SK-N-SH (cell line): ENCODE measurements at places on chromosomes 3 and 15.

- no peaks in the 10 kb centered on the region for H3K27me3 ChIP-seq
- DNase-seq, result no peak
- peaks cover 39% of the 10 kb centered on the region; the same call in 1 of the 2 replicates for H3K4me1 ChIP-seq
- no peak overlapping the region for H3K4me3 ChIP-seq
- H3K36me3 ChIP-seq, result no peaks in the 10 kb centered on the region
These were observed 71.5 kb downstream of the FOXP1 start for GRCh38 chr3:71512000-71512399.

DNA sequence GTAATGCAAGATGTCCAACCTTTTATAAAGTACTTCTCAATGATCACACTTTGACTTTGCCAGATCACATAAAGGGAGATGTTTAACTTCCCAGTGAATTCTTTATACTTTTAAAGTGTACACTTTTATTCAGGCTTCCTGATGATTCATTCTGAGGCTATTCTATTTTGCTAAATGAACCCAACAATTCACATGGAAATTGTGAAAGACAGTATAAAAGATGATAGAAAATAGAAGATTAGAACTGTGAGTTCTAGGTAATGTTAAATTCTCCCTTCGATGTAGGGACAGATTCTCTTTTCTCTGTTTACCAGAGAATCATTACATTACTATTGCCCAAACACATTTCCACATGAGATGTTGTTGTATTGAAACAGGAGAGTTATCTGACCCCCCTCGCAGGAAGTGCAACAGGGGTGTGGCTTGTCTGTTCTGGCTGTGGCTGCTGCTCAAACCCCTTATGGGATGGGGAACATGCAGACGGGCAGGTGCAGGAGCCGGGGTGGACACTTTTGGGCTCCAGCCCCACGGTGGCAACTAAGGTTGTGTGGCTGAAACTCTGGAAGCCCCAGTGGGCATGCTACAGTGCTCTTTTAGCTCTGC is 131.3 kb upstream of the LRTM1 start:
- H3K27ac ChIP-seq, result peak overlapping the region; percentile 30
- no peaks in the 10 kb centered on the region for H3K36me3 ChIP-seq
- H3K27me3 ChIP-seq, result no peaks in the 10 kb centered on the region
- DNase-seq, result no peak

GRCh38 chr3:58521917-58522631 is 14.9 kb downstream of the ACOX2 start:
- peaks cover 8% of the 10 kb centered on the region; the same call in 1 of the 2 replicates for H3K4me1 ChIP-seq
- DNase-seq, result no peak

DNA sequence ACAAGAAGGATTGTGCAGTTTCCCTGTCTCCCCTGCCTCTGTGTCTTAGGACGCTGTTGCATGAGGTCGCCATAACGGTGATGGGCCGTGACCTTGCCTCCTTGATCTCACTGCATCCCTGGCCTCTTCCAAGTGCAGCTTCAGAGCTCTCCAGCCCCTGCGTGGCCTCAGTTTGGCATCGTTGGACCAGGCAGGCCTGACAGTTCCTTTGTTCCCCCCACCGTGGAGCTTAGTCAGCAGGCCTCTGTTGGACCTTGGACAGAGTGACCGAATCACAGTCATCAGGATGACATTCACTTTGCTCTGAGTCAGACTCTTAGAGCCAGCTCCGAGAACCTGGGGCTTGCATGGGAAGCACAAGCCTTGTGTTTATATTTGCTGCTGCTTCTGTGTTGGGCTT is 139.4 kb downstream of the OPA1 start:
- no peaks in the 10 kb centered on the region for H3K36me3 ChIP-seq
- no peak overlapping the region for H3K27ac ChIP-seq
- no peaks in the 10 kb centered on the region; the same call in 1 of the 2 replicates for H3K27me3 ChIP-seq
- DNase-seq, result no peak

- no peaks in the 10 kb centered on the region for H3K27me3 ChIP-seq
- H3K4me1 ChIP-seq, result no peaks in the 10 kb centered on the region
- no peaks in the 10 kb centered on the region for H3K36me3 ChIP-seq
- no peak for DNase-seq
- no peak overlapping the region for H3K27ac ChIP-seq
These were observed 435.0 kb downstream of the FOXP1 start for GRCh38 chr3:71148455-71149060.

- DNase-seq, result no peak
- H3K4me1 ChIP-seq, result peaks cover 24% of the 10 kb centered on the region; the same call in 1 of the 2 replicates
- no peak overlapping the region; the same call in 1 of the 2 replicates for H3K27ac ChIP-seq
- H3K36me3 ChIP-seq, result no peaks in the 10 kb centered on the region
- H3K27me3 ChIP-seq, result no peaks in the 10 kb centered on the region
- no peak overlapping the region for H3K4me3 ChIP-seq
These were observed 220.8 kb upstream of the TPRG1 start for GRCh38 chr3:188950832-188951489.

DNA sequence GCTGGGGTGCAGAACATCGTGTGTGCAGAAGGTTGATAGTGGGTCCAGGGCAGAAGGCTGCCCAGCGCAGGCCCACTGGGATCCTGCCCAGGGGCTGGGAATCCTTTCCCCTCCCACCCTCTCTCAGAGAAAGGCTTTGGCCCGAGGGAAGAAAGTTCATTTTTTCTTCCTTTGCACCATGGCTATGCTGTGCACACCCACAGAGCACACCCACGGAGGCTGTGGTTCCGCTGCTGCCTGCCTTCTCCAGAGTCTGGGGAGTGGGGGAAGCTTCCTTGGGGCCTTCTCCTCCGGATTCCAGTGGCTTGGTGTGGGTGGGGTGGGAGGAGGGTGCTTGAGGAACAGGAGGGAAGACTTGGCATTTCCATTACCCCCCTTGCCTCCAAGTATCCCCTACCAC is 7.0 kb upstream of the PRKCD start:
- H3K27me3 ChIP-seq, result no peaks in the 10 kb centered on the region
- H3K4me1 ChIP-seq, result peaks cover 5% of the 10 kb centered on the region; the same call in 1 of the 2 replicates
- H3K36me3 ChIP-seq, result no peaks in the 10 kb centered on the region
- DNase-seq, result no peak
- no peak overlapping the region for H3K4me3 ChIP-seq
- no peak overlapping the region for H3K27ac ChIP-seq

DNA sequence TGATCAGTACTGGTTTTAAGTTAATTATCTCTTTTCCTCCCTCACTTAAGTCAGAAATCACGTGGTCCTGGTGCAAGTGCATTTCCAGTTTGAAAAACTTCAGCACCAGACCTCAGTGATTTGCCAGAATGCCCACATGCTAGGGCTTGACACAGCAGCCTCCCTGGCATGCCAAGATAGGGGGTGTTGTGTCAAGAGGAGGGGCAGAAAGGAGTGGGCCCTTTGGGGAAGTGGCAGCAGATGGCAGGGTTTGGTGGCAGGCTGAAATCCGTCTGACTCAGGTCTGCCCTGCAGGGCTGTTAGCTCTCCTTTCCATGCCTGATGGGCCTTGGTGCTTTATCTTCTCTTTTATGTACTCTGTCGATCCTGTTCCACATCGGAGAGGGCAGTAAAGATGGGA is 23.4 kb downstream of the PXK start:
- no peaks in the 10 kb centered on the region for H3K36me3 ChIP-seq
- H3K4me1 ChIP-seq, result peaks cover 7% of the 10 kb centered on the region; the same call in 1 of the 2 replicates
- H3K4me3 ChIP-seq, result no peak overlapping the region
- peak; percentile 27 for DNase-seq

DNA sequence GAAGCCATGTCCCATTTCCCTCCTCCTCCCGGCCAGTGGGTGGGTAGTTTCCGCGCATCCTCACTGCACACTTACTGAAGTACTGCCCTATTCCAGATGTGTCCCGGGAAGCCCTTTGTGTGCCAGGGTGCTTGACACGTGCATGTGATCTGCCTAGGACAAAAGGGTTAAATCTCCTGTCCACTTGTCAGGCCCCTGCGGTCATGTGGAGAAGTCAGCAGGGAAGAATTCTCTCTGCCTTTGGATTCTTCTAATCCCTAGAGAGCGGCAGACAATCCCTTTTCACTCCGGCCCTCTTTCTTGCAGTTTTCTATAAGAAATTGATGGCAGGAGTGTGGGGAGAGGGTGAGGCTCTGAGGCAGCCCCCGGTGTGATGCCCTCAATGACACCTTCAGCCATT is 19.8 kb downstream of the ST8SIA2 start:
- no peaks in the 10 kb centered on the region for H3K36me3 ChIP-seq
- no peaks in the 10 kb centered on the region for H3K27me3 ChIP-seq
- H3K4me3 ChIP-seq, result no peak overlapping the region
- no peak for DNase-seq

- H3K36me3 ChIP-seq, result no peaks in the 10 kb centered on the region
- DNase-seq, result no peak
- H3K27ac ChIP-seq, result no peak overlapping the region
- no peak overlapping the region for H3K4me3 ChIP-seq
- H3K27me3 ChIP-seq, result no peaks in the 10 kb centered on the region
These were observed 337.3 kb upstream of the CBLB start for GRCh38 chr3:106206146-106206545.

DNA sequence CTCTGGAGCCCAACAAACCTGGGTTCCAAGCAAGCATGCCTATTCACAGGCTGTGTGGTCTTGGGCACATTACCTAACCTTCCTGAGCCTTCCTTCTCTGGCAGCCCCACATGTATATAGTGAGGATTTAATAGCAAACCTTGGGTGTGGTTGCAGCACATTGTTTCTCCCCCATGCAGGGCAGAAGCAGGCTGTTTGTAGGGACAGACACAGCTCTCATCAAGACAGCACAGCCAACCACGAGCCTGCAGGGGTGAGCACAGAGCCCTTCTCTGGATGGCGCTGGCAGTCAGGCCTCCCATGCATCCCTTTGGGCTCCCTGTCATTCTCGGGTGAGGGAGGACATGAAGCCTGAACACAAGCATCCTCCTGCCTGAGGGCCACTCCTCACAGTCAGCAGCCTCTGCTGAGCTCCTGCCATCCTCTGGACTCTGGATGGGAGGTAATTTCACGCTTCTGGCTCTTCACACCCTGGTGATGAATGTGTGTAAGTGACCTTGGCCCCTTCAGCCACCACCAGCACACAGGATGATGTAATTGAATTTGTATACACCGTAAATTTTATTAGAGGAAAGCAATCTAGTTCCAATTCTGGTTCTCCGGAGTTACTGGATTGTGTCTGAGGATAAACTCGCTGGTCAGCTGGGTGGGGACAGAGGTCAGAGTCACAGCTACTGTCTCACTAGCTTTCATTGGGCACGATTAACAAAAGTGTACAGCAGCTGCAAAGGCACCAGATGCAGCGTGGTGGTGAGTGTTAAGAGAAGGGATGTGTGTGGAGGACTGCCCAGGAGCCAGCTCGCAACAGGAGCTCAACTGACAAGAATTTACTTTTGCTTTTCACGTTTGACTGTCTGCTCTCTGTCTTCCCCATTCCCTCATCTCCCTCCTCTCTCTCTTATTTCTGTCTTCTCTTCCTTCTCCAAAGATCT is 118.1 kb downstream of the CLSTN2 start:
- no peaks in the 10 kb centered on the region for H3K27me3 ChIP-seq
- H3K27ac ChIP-seq, result no peak overlapping the region
- no peaks in the 10 kb centered on the region for H3K4me1 ChIP-seq
- no peaks in the 10 kb centered on the region for H3K36me3 ChIP-seq

DNA sequence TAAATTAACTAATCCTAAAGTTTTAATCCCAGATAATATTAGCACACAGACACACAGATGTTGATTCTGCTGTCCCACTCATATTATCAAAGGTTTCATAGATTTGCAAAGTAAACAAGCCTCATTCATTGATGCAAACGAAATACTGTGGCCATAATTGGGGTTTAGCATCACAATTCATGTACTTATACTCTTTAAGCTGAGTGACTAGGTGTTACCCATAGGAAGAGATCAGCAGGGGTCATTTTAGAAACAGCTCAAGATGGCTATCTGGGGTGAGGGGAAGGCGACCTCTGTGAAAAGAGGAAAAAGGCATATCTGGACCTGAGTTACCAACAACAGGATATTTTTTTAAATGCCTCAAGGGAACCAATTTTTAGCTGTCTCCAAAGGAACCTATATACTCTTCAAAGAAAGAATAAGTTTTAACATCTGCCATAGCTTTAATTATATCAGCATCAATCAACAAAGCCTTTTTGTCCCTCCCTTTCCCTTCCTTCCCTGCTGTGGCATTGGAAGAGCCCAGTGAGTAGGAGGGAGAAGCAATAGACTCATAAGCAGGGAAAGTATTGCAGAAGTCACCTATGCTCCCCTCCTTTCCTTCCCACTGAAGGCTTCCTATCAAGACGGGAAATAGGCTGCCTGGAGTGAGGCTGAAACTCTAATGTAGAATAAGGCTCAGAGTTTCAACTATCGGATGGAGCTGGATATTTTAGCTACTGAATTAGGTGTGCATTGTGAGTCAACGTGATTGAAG is 553.4 kb downstream of the ZIC1 start:
- no peak for DNase-seq
- H3K36me3 ChIP-seq, result no peaks in the 10 kb centered on the region
- H3K4me3 ChIP-seq, result no peak overlapping the region
- no peaks in the 10 kb centered on the region for H3K27me3 ChIP-seq
